Activated naive CD4-positive, alpha-beta T cell treated with anti-CD3 and anti-CD28 coated beads, Interleukin-2, amount 10 ng/mL, durations not matched to agents 7 days and 5 days (primary cell): ENCODE measurements at places on chromosomes 16 and 17.

GRCh38 chr17:5238333-5238732, 3.7 kb upstream of the SCIMP start:
- DNase-seq = no peak

- no peak for DNase-seq
Measured at GRCh38 chr16:22369221-22369811, 5.1 kb downstream of the CDR2 start.

GRCh38 chr17:51056813-51057510, 63.7 kb downstream of the SPAG9 start:
- DNase-seq = peak; percentile 52

- DNase-seq = no peak
Measured at GRCh38 chr16:78450255-78450654, 350.8 kb downstream of the WWOX start.

DNA sequence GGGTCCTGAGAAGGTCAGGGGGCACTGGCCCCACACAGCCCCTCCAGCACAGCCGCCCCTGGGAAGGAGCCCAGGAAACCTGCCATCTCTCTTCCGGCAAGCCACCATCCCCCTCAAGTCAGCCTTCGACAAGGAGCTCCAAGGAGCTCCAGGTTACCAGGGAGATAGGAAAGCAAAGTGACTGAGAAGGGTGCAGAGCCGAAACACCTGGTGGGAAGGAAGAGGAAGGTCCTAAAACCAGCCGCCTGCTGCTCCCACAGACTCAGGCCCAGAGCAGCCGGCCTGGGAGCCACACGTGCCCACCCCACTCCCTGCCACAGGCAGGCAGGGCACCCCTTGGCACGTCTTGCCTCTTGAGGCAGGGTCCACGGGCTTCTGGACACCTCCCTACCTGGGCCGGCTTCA, 80.7 kb downstream of the TIMM22 start:
- no peak for DNase-seq
